CD8-positive, alpha-beta T cell (primary cell): ENCODE measurements at places on chromosomes 4 and X.

- DNase-seq: no peak
Measured at GRCh38 chrX:8364369-8365141, 100.1 kb upstream of the VCX3B start.

DNA sequence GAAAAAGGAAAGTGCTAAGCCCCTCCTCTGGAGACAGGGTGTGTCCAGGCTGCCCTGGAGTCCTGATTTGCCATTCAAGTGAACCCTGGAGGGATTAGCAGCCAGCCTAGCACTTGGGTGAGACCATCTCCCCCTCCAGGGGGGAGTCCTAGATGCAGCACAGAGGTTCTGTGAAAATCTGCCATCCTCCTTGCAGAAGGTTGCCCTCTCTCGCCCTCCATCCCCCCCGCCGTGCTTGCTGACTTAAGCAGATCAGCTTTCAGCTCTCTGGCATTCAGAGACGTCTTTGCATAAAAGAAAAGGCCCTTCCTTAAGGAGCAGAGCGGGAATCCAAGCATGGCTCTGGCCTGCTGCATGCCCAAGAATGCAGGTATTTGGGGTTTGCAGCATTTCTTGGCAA is 102.1 kb upstream of the SCML1 start:
- DNase-seq: no peak

- no peak for DNase-seq
Measured at GRCh38 chr4:10320130-10320529, 137.1 kb downstream of the ZNF518B start.

DNA sequence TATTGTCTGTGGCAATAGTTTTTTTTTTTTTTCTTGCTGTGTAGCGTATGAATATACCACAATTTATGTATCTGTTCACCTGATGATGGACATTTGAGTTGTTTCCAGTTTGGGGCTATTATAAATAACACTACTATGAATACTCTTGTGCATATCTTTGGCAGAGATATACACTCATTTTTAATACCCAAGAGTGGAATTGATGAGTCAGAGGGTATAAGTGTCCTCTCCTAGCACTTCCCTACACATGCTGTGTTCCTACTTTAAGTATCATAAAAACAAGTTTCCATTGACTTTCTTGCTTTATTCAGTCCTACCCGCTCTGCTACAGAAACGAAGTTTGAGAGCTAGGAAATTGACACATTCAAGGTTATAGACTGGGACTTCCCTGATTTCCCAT is 39.8 kb downstream of the XIAP start:
- DNase-seq: no peak

DNA sequence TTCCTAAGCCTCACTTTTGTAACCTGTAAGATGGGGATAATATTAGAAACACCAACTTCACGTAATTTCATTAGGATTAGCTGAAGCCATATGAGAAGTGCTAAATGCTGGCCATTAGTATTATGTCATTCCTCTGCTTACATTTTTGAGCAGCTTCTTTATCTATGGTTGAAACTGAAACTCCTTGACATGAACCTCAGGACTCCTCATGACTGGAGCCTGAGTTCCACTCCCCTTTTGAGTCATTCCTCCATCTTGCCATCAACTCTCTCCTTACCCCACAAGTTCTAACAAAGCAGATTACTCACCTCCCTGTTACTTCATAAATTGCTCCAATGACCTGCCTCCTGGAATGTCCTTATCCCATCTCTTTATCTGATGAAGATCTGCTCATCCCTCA is 123.2 kb upstream of the KCNIP4 start:
- no peak for DNase-seq

GRCh38 chr4:20020056-20020455 is 231.6 kb upstream of the SLIT2 start:
- DNase-seq: no peak

- no peak for DNase-seq
Measured at GRCh38 chrX:56550667-56551066, 12.8 kb upstream of the UBQLN2 start.

DNA sequence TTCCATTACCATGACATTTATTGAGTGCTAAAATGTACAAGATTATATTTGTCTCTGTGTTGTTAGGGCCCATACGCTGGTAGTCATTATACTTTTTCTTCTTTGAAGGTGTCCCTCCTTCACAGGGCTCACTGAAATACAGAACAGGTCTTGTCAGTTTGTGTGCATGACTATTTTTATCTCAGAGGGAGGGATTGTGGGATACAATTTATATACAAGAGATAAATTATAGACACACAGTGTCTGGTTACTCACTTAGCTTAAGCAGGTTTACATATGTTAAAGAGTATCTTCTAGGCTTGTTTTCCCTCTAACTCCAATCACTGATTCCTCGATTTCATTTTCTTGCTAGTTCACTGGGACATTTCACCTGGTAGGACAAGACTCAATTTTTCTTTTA is 143.3 kb upstream of the GUCY1A1 start:
- DNase-seq: no peak

- DNase-seq: no peak
Measured at GRCh38 chrX:39519566-39520301, 578.0 kb downstream of the BCOR start.

DNA sequence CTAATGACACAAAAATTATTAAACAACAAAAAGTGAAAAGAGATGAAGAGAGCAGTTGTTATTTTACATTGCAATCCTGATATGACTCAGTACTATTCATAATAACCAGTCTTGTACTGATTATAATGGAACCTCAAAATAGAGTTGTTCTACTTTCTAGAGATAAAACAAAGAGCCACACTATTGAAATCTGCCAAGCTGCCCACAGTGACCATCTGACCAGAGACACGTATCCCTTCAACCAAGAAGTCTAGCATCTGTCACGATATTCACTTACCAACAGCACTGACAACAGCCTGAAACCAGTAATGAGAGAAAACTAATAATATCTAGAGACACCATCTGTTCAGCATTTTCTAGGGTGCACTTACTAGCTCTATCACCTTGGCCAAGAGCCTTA is 466.7 kb downstream of the NKX6-1 start:
- no peak for DNase-seq

GRCh38 chr4:20264688-20265087 is 13.0 kb downstream of the SLIT2 start:
- DNase-seq: no peak

DNA sequence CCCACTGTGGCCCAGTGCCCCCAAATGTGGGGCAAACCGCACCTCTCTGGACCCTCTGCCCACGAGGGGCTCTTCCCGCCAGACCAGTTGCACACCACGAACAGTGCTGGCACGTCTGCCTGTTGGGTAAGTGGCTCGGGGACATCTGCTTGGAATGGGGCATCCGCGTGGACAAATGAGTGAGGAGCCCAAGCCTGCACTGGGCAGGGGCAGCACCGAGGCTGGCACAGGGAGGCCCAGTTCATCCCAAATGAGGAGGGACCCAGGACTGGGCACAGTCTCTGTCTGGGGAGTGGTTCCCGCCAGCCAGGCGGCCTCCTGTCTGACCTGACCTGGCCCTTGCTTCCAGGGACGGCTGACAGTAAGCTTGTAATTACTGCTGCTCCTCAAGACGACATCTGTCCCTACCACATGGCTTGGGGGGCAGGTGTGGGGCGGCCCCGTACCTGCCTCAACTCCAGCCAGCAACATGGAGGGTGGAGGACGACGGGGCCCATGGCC is 3.2 kb downstream of the SPON2 start:
- DNase-seq: no peak

DNA sequence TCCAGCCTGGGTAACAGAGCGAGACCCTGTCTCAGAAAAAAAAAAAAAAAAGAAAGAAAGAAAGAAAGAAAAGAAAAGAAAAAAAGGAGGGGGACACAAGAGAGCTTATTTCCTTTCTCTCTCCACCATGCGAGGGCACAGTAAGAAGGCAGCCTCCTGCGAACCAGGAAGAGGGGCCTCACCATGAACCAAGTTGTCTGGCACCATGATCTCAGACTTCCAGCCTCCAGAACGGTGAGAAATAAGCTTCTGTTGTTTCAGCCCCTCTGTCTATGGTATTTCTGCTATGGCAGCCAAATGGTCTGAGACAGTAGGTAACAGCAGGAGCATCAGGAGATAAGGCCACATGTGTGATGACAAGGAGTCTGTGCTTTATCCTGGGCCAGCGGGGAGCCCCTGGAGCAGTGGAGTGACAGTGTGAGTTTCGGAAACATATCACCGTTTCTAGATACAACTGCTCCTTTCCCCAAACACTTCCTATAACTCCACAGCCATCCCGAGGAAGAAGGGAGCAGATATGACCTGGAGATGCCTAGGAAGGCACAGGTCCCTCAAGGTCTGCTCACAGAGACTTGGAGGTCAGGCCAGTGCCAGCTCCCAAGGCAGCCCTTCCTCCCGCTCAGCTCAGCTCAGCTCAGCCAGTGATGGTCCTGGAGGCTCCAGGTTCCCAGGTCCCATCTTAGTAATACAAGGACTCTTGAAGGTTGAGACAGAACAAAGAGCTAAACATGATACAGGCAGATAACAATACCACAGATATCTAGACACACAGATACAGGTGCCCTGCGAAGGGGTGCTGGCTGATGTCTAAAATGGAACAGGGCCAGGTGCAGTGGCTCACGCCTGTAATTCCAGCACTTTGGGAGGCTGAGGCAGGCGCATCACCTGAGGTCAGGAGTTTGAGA is 17.7 kb downstream of the JAKMIP1 start:
- DNase-seq: no peak
